ENCODE measurements at places on chromosomes 16 and 17.

DNA sequence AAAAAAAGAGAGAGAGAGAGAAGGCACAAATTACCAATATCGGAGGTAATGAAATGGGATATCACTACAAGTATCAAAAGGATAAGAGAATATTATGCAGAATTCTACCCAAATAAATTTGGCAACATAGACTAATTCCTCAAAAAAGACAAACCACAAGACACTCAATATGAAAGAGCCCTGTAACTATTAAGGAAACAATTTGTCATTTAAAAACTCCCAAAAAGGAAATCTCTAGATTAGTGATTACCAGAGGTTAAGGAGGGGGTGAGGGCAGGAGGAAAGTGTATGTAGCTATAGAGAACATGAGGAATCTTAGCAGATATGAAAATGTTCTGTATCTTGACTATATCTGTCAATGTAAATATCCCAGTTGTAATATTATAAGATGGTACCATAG is 54.0 kb downstream of the CFDP1 start:
- no peak for DNase-seq

DNA sequence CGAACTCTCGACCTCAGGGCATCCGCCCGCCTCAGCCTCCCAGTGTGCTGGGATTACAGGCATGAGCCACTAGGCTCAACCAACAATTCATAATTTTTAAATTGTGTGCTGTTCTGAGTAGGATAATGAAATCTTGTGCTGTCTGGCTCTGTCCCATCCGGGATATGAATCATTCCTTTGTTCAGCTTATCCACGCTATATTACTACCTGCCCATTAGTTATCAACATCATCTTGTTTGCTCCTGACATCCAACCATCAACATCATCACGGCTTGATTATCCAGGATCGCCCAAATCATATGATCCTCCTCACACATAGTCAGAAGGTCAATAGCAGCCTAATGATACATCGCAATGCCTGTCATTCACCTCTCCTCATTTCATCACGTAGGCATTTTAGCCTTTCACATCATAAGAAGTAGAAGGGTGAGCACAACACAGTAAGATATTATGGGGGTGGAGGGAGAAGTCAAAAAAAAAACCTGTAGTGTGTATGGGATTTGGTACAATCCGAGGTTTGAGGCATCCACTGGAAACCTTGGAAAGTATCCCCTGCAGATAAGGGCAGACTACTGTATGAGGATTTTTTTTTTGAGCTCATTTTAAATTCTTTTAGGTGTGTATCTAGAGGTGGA is 77.0 kb upstream of the SIAH1 start:
- no peak for DNase-seq

DNA sequence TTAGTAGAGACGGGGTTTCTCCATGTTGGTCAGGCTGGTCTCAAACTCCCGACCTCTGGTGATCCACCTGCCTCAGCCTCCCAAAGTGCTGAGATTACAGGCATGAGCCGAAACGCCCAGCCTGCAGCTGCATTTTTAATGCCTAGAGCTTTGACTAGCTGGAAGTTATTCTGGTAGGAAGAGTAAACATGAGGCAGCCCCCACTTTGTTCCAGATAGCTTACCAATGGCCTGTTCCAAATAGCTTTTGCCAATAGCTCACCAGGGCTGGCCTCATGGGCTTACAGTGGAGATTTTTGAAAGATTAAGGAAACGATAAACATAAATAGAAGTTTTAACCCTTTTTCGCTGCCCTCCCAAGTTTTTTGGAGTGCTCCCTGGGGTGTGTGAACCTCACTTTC is 9.8 kb downstream of the TRPV2 start:
- no peak for DNase-seq

DNA sequence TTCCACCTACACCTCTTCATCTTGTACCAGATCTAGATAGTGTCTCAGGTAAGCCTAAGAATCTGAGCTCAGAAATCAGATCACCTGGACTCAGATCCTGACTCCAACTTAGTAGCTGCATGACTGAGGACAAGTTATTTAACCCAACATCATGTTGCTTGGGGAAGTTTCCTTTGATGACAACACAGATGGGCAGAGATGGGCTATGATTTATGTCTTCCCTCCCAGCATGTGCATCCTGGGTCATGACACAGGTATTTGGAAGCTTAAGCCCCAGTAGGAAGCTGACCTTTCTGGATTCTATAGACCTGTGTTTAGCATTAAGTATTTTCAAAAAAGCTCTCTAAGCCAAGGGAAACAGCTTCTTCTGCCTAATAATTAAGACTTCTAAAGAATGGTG is 12.4 kb upstream of the HEATR6 start:
- no peak for DNase-seq

- DNase-seq: no peak
Measured at GRCh38 chr16:29809850-29810698, 1.9 kb upstream of the PRRT2 start.

All from CD14-positive monocyte (primary cell).